ENCODE measurements at places on chromosomes 2 and 18.

DNA sequence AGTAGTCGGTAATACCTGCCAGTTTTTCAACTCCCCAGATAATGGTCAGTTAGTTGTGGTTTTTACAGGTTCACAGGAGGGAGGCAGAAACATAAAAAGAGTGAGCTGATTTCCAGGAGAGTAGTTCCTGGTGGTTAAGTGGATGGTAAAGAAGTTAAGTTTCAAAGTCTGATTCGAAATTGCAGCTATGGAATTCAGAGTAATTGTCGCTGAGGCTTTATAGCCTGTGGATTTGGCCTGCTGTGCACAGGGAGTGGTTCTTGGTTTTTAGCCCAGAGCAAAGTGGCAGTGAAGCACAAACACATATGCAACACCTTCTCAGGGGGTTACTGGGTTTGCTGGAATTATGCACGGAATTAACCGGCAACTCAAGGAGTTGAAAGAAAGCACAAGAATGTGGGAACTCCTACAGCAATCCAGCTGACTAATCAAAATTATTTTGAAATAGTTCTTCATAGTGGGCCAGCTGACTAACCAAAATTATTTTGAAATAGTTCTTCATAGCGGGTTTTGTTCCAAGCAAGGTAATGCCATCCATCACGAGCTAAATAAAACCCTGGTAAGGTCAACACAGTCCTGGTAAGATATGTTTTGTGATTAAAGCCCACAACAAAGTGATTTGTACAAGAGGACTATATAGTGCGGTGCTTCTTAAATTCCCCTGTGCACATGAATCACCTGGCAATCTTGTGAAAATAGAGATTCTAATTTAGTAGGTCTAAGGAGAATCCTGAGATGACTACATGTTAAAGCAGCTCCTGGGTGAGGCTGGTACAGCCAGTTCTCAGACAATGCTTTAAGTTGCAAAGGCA is 94.4 kb downstream of the SGPP2 start:
- no peak for DNase-seq

- no peak for DNase-seq
Measured at GRCh38 chr18:45588376-45589355, 26.6 kb upstream of the SLC14A2 start.

- DNase-seq, result no peak
Measured at GRCh38 chr18:54357082-54357659, 487 bp downstream of the STARD6 start.

DNA sequence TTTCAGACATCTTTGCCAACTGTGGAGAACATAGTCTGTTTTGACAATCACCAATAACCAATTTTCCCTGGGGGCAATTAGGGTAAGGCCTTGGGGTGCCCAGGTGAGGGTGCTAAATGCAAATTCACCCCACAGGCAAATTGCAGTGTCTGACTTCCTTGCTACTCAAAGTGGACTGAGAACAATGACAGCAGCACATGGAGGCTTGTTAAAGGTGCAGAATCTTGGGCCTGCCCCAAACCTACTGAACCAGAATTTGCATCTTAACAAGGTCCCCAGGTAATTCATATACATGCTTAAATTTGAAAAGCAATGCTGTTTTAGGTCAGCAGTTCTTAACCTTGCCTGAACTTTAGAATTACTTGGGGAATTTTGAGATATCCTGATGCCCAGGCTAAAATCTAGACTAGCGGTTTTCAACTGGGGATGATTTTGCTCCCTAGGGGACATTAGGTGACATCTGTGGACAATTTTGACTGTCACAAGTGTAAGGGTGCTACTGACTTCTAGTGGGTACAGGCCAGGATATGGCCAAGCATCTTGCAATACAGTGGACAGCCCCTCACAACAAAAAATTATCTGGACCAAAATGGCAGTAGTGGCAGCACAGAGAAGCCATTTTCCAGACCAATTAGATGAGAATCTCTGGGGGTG is 80.2 kb upstream of the GCFC2 start:
- no peak for DNase-seq

DNA sequence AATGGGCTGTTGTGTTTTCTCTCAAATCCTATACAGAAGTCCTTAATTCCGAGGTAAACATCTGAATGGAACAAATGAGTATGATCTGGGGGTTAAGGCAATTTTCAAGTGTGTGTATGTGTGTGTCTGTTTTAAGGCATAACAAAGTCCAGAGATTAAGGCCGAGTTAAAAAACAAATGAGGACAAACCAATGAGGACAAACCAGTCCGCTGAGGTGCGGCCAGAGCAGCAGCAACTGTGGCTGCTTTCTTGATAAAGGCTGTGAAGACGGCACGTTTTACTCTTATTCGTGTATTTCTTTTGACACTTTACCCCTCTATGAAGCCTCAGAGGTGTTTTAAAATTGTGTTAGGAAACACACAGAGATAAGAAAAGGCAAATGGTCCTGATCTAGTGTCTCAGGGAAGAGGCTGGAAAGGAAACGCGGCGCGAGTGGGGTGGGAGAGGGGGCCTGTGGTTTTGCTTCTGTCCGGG is 495 bp upstream of the GULP1 start:
- DNase-seq, result no peak

- DNase-seq, result no peak
Measured at GRCh38 chr18:23627321-23627720, 35.4 kb downstream of the ANKRD29 start.

- peak; percentile 88 for DNase-seq
Measured at GRCh38 chr18:8608795-8609658, at the start of gene RAB12. RAB12 (plus strand) TSS chr18:8609437; CDS start chr18:8609440, 3 bp downstream.

DNA sequence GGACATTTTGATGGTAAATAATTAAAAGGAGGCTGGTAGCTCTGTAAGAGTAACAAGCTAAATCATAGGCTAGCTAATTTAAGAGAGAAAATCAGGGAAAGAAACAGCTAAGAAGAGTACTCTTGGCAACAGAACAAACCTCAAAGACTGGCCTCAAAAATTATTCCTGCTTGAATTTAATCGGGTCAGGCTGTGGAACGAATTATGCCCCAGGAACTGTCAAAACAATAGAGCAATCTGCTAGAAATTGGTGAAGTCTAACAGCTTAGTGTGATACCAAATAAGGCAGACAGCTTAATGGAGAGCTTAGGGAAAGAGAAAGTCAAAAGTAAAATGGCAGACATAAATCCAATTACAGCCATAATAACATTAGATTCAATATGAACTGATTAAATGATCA is 215.7 kb downstream of the MREG start:
- no peak for DNase-seq

DNA sequence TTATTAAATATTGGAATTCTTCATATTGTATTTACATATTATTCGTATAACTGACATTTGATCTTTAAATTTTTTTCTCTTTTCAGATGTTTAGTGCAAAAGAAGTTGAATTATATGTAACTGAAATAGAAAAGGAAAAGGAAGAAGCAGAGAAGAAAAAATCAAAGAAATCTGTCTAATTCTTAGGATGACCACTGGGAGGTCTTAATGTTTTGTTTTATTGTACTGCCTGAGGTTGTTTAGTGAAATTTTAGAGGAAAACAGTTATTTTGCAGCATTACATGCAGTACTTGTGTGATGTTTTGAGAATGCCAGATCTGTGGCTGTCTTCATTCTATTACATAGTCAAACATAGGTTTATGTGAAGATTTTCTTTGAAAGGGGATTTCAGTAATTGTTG is 34.0 kb upstream of the TAF4B start:
- DNase-seq, result no peak

GRCh38 chr2:71331581-71332434 is at the start of gene ZNF638:
ZNF638 (plus strand) TSS chr2:71331782; CDS start chr2:71348955, 17,173 bp downstream.
- DNase-seq, result peak; percentile 94

GRCh38 chr18:59090966-59091603 is 48.6 kb upstream of the SEC11C start:
- DNase-seq, result no peak

- no peak for DNase-seq
Measured at GRCh38 chr2:158750458-158751125, 44.5 kb upstream of the DAPL1 start.

DNA sequence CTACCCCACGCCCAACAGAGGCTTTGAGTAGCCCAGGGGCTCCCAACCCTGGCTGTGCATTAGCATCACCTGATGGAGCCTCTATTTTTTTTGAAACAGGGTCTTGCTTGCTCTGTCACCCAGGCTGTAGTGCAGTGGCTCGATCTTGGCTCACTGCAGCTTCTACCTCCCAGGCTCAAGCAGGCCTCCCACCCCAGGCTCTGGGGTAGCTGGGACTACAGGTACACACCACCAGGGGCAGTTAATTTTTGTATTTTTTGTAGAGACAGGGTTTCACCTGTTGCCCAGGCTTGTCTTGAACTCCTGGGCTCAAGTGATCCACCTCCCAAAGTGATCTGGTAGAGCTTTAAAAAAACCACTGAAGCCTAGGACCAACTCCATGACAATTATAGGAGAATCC is 394.8 kb upstream of the ATP5MC3 start:
- no peak for DNase-seq

GRCh38 chr2:239797316-239797715 is 227.8 kb downstream of the NDUFA10 start:
- DNase-seq, result no peak

GRCh38 chr2:51667679-51668078 is 635.7 kb upstream of the NRXN1 start:
- DNase-seq, result no peak

DNA sequence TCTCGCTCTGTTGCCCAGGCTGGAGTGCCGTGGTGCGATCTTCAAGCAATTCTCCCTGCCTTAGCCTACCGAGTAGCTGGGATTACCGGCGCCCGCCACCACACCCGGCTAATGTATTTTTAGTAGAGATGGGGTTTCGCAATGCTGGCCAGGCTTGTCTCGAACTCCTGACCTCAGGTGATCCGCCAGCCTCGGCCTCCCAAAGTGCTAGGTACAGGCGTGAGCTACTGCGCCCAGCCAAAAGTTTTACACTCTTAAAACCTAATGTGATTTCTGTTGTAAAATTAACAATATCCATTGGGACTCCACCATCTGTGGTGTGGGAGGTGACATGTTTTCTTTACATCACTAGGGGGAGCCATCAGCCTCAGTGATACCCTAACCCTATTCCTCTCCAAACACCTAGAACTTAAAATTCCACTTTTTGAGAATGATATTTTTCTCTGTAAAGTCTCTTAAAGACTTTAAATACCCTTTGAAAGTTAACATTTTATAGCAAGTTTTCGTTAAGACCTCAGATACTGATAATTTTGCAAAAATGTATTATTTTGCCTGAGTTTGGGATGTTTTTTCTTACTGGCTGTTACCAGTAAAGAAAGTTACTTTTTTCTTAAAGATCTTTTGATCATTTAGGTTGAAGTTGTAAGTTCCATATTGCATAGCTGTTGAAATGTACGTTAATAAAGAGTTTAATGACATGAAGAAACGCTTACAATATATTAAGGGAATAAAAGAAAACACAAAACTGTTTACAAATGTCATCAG is 11.6 kb upstream of the EIF2AK2 start:
- DNase-seq, result no peak

DNA sequence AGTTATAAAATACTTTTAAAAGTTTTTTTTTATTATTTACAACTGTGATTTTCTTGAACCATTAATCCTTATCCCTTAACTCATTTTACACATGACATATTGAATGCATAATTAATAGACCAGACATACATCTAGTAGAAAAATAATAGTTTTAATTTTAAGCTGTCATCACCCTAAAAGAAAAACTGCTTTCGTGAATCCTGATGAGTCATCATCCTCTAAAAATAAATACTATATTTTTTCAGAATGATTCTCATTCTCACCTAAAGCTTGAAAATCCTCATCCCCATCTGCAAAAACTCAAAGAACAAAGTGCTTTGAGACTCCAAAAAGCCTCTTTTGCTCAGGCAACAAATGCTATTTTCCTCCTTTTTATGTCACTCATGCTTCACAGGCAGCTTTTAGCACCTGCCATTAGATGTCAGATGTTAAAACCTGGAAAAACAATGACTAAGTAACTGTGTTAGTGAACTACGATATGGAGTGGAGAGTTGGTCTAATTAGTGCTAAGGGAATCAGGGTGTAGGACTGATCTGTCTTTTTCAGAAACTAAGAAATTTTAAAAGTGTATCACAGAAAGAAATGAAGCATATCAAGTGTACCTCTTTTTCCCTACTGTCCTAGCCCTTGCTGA is 297.6 kb downstream of the TMX3 start:
- no peak for DNase-seq

DNA sequence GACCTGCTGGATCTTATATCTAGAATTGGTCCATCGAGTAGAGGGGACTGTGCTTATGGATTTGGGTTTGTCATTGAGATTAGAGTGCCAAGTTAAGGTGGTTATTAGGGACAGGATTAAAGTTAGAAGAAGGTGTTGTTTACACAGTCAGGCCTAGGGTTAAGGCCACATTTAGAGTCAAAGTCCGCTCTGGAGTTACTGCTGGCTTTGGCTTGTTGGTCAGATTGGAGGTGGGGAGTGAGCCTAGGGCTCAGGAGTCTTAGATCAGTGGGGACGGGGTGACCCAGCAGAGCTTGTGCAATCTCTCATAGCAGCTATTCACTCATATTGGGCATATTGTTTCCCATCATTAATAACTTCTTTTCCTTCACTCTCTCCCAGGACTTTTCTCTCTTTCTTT is 13.5 kb upstream of the EPAS1 start:
- DNase-seq, result no peak

DNA sequence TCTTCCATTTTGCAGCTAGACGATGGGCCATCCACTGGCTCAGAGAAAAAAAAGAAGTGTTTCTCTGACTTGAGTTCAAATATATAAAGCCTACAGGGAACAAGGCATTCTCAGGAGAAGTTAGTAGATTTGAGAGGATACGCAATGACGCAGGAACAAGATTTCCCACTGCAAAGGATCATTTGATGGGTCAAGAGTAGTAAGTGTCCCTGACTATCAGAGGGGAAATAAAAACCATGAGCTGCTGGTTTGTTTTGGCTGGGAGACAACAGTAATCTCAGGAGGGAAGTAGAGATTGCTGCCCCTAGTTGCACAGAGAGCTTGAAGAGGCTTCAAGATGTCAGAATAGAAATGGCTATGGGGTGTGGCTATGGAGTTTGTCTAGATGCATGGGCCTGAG is 22.3 kb upstream of the MYO1B start:
- no peak for DNase-seq

DNA sequence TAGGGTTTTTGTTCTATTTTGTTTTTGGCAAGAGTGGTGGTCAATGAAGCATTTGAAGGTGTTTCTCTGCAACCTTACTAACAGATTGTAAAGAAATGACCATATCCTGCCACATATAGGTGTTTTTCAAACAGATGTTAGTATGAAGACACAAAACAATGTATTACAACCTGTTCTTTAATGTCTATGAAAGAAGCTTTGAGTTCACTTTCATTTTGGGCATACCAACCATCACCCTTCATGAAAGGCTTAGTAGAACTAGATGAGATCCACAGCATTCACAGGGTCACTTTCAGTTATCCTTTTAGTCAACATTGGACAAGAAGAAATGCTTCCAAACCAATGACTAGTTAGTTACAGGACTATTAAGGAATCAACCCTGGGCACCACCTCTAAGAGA is 95.1 kb downstream of the EHBP1 start:
- DNase-seq, result no peak

DNA sequence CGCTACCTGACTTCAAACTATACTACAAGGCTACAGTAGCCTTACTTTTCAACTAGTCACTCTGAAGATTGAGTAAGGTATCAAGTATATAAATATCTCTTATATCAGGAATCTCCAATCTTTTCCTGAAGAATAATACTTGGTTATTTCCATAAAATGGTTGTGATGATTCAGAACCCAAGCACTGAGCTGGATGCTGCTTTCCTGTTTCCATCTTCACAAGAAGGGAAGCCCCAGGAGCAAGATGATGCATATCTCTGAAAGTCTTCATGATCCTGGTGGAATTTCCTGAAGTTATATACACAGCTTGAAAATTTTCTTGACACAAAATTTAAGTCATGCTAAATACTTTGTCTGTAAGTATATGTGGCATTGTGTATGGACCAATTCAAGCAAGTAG is 243.9 kb upstream of the TANK start:
- DNase-seq, result no peak
